ENCODE measurements at places on chromosomes 7 and 10.

GRCh38 chr10:123865350-123865749, 26.3 kb downstream of the CPXM2 start:
- no peak for DNase-seq

DNA sequence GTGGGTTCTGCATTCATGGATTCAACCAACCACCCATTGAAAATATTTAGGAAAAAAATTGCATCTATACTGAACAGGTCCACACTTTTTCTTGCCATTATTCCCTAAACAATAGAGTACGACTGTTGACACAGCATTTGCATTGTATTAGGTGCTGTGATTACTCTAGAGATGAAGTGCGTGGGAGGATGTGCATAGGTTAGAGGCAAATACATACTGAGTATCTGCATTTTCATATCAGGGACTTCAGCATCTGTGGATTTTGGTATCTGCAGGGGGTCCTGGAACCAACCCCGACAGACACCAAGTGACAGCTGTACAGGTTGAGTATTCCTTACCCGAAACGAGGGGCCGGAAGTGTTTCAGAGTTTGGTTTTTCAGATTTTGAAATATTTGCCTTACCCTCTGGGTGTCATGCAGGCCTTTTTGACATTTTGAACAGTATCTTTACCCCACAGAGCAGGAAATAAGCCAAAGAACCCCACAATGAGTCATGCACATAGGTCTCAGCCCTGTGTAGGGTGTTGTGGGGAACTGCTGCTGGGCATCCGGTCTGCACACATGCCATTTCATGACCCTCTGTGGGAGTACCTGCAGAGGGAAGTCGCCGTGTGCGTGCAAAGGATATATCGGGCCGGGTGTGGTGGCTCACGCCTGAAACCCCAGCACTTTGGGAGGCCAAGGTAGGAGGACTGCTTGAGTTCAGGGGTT, 14.5 kb downstream of the NUDT5 start:
- peak; percentile 52 for DNase-seq

DNA sequence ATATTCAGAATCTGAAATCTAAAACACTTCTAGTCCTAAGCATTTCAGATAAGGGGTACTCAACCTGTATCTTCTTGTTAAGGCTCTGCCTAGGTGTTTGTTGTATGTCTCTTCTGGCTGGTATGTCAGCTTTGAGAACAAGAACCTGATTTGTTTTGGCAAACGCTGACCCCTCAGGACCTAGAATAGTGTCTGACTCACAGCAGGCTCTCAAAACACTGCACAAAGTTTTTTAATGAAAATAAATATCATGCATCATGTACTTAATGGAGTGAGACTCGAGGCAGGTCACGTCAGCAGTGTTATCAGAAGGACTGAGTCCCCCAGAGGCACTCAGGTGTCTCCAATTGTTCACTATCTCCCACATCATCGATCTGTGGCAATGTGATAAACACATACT, 99.1 kb downstream of the GLI3 start:
- no peak for DNase-seq

- DNase-seq, result no peak
Observed at GRCh38 chr7:127245002-127245401, 7.7 kb downstream of the GRM8 start.

- no peak for DNase-seq
Observed at GRCh38 chr10:18582803-18583202, 68.6 kb downstream of the NSUN6 start.

DNA sequence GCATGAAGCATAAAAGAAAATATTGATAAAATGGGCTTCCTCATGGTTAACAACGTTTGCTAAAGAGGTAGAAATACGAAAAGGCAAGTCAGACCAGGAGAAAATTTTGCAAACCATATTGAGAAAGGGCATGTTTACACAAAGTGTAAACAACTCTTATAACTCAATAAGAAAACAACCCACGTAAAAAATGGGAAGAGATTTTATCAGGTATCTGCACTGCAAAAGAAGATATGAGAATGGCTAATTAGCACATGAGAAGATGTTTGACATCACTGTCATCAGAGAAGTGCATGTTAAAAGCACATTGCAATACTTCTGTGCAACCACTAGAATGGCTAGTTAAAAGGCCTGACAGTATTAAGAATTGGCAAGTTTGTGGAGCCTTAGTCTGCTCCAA, 99.5 kb downstream of the VPS50 start:
- no peak for DNase-seq

DNA sequence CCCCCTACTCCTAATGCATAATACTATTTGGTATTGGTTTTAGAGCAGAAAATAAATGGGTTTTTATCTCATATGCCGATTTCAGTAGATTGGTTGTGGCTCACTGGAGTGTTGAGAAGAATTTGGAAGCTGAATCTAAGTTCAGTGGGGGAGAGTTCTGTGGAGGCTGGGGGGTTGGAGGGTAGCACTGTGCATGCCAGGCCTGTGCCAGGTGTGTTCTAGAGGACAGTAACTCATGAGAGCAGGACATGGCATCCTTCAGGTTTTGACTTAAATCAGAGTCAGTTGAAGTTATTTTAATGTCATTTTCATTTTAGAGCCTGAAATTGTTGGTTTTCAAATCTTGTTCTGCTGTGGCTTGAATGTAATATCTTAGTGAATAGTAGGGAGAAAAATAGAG, 79.5 kb downstream of the EEPD1 start:
- DNase-seq, result no peak

DNA sequence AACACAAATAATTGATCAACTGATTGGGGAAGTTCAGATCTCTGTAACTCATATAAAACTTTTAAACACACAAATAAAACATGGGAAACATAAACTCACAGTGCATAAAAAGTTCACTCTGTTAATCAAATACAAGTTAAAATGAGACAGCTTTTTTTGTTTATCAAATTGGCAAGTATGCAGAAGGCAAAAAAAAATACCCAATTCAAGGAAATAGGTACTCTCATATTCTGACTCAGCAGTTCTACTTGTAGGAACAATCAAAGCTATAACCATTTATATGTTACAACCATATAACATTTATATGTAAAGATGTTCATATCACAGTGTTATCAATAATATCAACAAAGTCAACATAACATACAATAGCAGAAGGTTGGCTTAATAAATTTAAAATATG, 102.0 kb downstream of the CNOT4 start:
- DNase-seq, result no peak

DNA sequence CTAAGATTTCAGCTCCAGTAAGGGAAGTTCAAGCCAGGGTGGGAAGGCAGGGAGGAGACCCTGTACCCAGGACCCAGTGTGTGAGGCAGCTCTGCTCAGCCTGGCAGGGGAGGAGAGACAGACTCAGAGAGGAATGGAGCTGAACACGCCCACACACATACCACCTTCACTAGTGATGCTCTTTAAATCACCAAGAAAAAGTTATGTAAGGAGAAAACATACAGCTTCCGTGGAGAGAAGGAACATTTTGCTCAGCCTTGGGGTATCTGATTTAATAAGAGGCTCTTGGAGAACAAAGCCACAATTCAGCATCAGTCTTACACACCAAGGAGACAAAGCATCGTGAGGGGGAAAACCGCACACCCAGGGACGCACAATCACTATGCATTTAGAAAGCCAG, 62.9 kb downstream of the PRKAG2 start:
- DNase-seq, result no peak

GRCh38 chr7:83677180-83677866, 28.4 kb upstream of the SEMA3E start:
- no peak for DNase-seq

- DNase-seq, result no peak
Observed at GRCh38 chr10:99630433-99630832, 10.2 kb upstream of the SLC25A28 start.

DNA sequence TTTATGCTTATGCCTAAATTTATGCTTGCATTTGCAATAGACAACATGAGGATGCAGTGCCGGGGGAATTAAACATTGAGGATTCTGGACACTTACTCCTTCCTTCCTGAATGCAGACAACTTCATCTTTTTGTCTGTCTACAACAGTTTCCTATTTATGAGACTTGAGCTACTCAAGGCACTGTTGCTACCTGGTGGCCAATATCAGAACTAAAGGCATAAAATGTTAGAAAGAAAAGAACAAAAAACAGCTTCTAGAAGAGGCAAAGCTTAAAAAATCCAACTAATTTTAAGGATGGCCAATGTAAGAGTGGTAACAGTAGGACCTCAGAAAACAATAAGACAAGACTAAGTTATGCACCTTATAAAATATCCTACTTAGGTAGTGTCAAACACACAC, 144.5 kb upstream of the PTN start:
- DNase-seq, result no peak

GRCh38 chr7:134651991-134652390, 5.3 kb downstream of the BPGM start:
- DNase-seq, result no peak

- no peak for DNase-seq
Observed at GRCh38 chr7:118202061-118202460, 18.1 kb downstream of the LSM8 start.

- peak; percentile 65 for DNase-seq
Observed at GRCh38 chr10:101214446-101215396, 14.5 kb downstream of the LBX1 start.

DNA sequence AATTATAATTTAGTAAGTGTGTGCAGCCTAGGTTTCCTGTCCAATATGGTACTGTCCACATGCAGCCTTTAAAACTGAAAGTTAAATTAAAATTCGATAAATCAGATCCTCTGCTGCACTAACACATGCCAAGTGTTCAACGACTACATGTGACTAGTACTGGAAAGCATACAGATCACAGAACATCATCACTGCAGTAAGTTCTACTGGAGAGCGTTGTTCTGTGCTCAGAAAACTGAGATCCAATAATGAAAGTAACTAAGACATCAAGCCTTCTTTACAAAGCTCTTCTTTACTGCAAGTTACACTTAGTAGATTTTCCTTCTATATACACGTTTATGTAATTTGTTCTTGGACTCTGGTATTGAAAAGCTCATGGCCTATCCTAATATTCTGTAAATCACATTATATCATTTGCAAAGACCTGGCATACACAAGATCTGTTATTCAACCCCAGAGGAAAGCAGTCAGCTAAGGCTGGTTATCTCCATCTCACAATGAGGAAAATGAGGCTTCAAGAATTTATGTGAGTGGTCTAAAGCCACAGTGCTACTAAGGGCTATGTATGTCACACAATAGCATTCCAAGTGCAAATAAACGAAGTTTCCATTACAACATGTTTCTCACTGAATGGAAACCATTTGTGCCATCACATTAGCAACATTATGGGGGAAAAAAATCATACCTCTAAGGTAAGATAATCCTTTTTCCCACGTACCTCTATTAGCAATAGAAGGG, 77.6 kb downstream of the VPS41 start:
- no peak for DNase-seq

- DNase-seq, result no peak
Observed at GRCh38 chr7:127810696-127811660, 159.0 kb downstream of the SND1 start.

- no peak for DNase-seq
Observed at GRCh38 chr7:36215457-36215765, 62.4 kb downstream of the EEPD1 start.

- no peak for DNase-seq
Observed at GRCh38 chr7:69843653-69844052, 245.4 kb downstream of the AUTS2 start.

DNA sequence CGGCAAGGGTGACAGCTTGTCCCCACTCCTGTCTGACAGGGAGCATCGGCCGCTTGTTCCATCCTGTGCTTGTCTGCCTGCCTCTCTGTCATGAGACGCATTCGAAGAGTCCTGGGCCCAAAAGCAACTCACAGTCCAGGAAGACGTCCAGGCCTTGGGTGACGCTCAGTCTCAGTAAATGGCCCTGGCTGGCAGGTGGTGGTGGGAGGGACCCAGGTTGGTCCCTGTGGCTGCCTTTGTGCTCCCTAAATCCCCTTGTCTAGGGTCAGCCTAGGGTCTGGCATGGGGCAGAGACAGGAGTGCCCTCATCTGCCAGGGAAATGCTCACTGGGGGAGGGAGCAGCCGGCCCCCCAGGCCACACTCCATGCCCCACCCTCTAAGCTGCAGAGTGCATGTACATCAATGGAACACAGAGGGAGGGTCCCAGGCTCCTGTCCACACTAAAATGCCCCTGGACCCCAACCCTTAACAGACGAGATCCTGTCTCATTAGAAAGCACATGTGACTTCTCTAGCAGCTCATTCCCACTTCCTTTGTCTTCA, 295.2 kb upstream of the ZNF32 start:
- no peak for DNase-seq

GRCh38 chr10:124820121-124820520, 18.5 kb downstream of the ABRAXAS2 start:
- no peak for DNase-seq

DNA sequence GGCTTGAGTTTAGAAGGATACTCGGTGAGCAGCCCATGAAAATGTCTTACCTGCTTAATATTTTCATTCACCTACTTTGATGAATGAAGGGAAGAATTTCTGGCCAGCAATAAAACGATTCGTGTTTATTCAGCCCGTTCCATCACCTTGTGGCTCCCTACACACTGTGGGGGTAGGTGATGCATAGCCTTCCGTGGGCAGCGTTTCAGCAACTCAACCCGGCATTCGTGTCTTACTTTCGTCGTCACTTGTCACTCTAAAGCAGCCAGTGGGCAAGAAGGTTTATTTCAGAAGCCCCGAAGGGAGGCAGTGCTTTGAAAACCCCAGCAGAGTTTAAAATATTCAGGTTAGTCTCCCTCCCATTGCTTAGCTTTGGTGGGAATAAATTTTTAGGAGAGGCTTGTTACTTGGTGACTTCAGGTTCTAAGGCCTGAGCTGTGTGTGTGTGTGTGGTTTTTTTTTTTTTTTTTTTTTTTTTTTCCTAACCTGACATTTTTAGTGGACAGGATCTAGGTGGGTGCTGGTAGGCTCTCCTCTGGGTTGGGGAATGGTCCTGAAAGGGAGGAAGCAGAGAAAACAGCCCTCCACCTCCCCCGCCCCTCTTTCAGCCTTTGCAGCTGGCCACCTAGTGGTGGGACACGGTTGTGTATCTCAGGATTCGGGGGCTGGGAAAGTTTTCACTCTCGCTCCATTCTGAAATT, 1.8 kb downstream of the GRK5 start:
- DNase-seq, result peak; percentile 63

DNA sequence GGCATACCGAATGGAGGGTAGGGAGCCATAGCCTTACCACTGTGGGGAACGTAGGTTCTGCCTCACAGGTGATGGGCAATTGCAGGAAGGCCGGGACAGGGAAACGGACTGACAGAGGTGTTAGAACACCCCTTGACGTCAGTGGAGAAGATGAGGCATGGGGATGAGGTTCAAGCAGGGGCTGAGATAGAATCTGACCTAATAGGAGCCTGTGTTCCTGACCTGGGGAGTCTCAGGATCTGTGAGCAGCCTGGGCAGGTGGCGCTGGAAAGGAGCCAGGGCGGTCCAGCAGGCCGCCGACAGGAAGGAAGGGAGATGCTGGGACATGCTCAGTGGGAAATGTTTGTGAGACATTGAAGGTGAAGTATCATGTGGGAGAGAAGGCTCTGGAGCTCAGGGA, 109.4 kb downstream of the WDFY4 start:
- no peak for DNase-seq

- DNase-seq, result no peak
Observed at GRCh38 chr10:88271761-88272543, 311.2 kb downstream of the RNLS start.

All from stimulated activated CD4-positive, alpha-beta T cell treated with anti-CD3 and anti-CD28 coated beads, Interleukin-2, amount 100 ng/mL, for 4 hours (primary cell).